ENCODE measurements at places on chromosomes 11 and 22. TPM values are rescaled to one million over a fixed set of nuclear protein-coding genes. Genes with fewer than 3 reads are reported as not detected.

The FXYD6 gene
- total RNA-seq: not detected

The C22orf23 gene
- total RNA-seq: 0.36 TPM

The SAA4 gene
- not detected for total RNA-seq

The GSTT2B gene
- 23.8 TPM for total RNA-seq

The RFPL3 gene
- total RNA-seq: not detected

The EHBP1L1 gene
- 65.1 TPM for total RNA-seq

The DLG2 gene
- not detected for total RNA-seq

The TRIM51 gene
- total RNA-seq: not detected

The OR2AG1 gene
- not detected for total RNA-seq

The RAG2 gene
- not detected for total RNA-seq

The APOA4 gene
- not detected for total RNA-seq

The TRIM5 gene
- 29.9 TPM for total RNA-seq
